Kidney capillary endothelial cell (primary cell): ENCODE measurements at places on chromosomes 12 and 14.

- DNase-seq: no peak
These were observed 11.4 kb downstream of the AGAP2 start for GRCh38 chr12:57726884-57727757.

- no peak for DNase-seq
These were observed 191.4 kb downstream of the TTC7B start for GRCh38 chr14:90624732-90625400.

- DNase-seq: no peak
These were observed 544.0 kb downstream of the GALC start for GRCh38 chr14:87449016-87449415.

DNA sequence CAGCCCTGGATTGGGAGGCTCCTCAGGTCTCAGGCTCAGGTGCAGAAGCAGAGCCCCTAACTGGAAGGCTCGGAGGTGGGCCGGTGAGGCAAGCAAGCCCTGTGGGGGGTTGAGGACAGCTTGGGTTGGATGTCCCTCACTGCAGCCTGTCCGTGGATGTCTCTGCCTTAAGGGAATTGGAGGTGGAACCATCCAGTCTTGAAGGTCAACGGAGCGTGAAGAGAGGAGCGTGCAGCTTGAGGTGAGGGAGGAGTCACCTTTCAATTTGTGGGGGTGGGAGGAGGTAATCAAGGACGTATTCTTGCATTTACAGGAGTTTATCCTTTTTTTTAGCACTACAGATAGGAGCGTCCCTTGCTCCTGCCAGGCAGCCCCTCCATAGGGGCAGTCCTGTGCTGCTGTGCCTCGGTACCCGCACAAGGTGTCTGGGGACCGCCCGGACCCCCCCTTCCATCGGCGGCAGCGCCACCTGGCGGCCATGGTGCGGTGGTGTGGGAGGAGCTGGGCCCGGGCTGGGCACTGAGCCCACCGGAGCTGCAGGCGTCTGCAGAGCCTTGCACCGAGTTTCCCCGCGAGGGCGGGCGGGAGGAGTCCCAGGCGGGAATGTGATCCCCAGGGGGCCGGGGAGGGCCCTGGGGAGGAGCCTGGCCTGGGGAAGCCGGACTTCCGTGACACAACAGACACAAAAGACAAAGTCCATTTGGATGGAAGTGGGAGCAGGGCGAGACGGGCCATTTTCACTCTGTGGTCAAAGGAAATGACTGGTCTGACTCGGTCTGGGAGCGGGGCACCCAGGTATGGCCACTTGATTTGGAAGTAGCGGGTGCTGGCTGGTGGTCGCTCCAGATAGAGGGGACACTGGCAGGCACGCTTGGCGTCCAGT is 864 bp downstream of the DNAJC22 start:
- DNase-seq: peak; percentile 65

GRCh38 chr14:103317251-103317650 is 16.8 kb upstream of the EIF5 start:
- no peak for DNase-seq

DNA sequence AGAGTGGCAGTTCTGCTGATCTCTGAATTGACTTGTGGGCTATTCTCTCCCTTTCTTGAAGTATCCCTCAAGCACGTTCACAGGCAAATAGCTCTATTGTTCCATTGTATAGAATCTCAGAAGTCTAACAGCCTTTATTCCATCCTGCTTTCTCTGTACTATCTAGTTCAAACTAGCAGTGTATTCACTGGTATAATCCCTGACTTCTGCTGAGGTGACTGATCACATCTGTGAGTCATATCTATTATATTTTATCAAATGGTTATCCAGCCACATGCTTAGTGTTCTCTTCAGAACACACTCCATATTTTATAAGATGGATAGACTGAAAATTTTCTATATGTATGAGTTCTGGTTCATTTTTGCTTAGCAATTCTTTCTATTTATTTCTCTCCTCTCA is 866.1 kb downstream of the C12orf50 start:
- no peak for DNase-seq

DNA sequence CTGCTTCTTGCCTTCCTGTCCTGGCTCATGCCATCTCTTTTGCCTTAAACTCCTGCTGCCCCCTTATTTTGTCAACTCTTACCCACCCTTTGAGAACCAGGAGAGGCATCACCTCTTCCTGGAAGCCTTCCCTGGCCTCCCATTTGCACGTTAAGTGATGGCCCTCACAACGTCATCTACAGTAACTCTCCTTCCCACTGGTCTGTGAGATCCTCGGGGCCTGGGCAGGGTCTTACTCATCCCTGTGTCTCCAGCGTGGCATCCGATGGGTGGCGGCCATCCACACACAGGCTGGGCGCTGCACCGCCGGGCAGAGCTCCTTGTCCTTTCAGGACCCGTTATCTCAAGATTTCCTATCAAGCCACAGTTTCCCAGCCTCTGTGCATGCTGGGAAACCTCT is 16.8 kb upstream of the CACNA2D4 start:
- no peak for DNase-seq

DNA sequence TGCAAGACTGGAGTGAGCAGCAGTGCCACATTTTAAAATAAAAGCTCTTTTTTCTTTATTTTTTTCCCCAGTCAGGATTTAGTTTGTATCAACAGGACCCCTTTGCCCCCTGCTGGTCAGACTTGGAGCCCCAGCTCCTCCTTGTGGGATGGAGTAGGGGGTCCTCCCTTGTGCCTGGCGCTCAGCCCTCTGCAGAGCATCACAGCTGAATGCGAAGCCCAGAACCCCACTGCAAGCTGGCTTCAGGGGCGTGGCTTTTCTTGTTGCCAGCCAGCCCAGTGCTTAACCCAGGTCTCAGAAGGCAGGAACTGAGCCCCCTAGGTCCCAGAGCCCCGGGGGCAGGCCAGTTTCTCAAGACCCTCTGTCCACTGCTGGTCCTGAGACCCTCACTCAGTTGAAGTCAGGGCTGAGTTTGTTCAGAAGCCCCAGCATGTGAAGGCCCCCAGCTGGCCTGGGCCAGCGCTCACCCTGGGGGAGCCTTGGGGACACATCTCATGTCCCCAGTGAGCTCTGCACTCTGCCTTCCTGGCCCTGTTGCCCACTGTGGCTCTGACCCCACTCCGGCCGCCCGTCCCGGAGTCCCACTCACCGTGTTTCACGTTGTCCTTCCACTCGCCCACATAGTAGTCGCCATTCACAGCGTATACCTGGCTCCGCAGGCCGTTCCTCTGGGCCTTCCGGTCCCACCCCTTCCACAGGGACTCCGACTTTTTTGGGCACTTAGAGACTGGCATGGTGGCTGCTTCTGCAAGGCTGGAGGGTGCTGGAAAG is 519 bp downstream of the MORN3 start:
- no peak for DNase-seq

- peak; percentile 40 for DNase-seq
These were observed 679 bp upstream of the SAV1 start for GRCh38 chr14:50668826-50669143.

- no peak for DNase-seq
These were observed 7.4 kb downstream of the TTC6 start for GRCh38 chr14:37602605-37603453.

DNA sequence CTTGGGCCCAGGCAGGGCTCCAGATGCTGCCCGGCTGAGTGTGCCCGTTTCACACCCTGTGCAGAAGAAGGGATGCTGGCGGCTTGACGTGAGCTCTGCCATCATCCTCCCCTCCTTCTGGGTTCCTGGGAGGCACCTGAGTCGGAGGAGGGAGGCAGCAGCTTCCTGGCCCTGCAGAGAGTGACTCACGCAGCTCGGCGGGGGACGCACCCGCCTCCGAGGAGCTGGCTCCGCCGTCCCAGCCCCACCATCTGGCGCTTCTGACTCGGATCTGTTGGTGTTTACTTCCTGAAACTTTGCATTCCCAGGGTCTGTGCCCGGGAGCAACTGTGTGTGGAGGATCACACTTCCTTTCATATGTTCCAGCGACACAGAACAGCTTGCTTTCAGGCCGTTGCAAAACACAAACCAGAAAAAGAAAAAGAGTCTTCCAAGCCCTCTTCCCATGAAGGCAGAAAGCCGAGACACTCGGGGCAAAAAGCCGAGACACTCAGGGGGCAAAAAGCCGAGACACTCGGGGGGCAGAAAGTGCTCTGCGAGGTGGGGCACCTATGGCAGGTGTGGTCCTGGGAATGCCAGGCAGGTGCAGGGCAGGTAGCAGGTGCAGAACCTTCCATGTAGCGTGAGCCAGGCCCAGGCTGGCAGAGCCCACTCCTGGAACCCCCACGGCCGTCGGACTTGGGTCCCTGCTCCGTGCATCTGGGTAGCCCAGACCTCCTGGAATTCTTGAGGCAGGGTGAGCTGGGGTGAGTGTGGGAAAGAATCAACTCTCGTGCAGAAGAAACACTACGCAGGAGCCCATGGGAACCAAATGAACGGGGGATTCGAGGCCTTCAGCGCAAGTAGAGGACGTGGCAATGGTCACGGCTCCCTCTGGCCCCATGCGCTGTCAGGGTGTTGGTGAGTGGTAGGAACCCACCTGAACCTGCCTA is 27.6 kb upstream of the GALNT9 start:
- peak; percentile 83 for DNase-seq
